ENCODE measurements at places on chromosomes 4 and X.

GRCh38 chrX:78643096-78643495 lies 16.0 kb downstream of the RTL3 start:
- DNase-seq, result no peak

DNA sequence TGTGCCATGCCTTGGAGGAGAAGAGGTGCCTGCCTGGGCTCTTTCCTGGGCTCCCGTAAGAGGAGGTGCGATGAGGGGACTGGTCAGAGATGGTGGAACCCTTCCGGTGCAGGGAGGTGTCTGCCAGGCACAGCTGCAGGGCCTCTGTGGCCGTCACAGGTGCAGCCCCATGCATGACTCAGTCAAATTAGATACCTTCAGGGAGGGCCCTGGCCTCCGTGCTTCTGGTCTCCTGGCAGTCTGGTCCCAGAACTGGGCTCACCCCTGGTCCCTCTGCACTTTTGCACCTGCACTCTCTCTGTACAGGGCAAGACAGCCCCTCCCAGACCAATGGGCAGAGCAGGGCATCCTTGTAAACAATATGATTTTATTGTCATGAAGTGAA lies 49.9 kb upstream of the LRPAP1 start:
- DNase-seq, result no peak

DNA sequence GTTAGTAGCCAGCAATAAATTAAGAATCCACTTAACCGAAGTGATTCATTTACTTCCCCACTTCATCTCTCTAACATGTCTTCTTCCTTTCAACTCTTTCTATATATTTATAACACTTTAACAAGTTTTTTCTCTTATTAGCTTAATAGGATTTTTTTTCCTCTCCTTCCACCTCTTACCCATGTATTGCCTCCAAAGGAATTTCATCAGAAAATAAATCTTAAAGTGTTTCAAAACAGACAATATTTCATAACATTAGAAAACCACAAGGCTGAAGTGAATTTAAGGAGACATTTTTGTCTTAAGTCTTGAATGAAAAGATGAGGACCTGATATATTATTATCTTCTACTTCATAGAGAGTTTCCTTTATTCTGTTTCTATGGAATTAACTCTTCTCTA lies 101.5 kb downstream of the PDGFC start:
- DNase-seq, result no peak

- no peak for DNase-seq
Measured at GRCh38 chr4:41787931-41788330, 39.4 kb upstream of the PHOX2B start.

DNA sequence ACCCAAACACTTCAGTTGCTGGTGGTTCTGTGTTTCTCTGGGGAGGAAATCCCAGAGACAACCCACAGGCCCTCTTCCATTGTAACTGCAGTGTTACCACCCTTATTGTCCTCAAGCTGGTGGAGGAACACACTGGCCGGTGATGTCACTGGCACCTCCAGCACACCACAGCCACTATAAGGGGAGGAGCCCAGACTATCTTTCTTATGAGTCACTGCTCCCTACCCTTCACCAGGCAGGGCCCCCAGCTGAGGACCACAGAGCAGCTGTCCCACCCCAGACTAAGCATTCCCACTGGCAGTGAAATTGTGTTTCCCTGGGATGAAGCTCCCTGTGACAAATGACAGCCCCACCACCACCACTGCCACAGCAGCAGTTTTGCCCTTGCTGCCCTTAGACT lies 171.8 kb upstream of the FGF16 start:
- DNase-seq, result no peak

DNA sequence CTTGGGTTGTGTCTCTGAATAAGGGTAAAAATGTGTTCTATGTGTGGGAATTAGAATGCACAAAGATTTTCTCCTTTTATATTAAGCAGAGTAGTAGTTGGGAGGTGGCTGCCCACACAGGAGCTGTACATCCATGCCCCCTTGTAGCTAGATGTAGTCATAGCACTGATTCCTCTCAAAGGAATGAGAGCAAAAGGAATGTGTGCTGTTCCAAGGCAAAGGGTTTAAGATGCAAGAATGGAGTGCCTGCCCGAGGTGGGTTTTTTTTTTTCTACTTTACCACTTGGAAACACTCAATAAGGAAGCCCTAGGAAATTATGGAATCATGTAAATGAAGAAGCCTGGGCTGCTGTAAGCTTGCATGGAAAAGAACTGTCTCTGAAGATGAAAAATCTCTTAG lies 2183.2 kb upstream of the AGA start:
- DNase-seq, result no peak

DNA sequence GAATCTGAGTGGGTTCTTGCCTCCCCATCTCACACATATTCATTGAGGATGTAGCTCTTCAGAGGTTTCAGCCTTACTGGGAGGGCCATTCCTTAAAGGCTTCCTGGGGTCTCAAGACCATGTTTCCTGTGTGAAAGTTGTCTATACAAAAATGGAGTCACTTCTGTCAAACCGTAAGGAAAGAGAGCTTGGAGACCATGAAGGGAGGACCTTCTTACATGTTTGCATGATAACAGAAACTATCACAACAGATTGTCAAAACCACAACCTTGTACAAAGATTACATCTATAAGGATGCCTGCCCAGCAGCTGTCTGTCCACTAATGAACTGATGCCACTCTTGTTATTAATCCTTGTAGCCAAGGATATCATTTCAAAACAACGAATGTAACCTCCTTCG lies 139.3 kb downstream of the PDE5A start:
- no peak for DNase-seq

DNA sequence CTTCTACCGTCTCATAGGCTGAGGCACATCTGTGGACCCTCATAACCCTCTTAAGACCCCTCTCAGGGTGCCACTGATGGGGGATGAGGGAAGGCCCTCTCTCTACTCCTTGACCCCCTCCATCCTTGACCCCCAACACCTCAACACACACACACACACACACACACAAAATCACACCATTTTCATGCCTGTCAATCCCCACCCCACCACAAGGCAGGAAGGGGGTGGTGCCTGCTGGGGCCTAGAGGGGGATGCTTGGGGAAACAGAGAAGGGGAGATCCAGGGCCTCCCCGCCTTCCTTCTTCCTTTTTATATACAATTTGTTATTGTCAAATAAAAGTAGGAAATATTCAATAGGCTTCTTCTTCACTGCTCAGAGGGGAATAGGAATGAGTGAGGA lies 1.2 kb upstream of the EBP start:
- DNase-seq, result no peak

GRCh38 chr4:174138616-174139015 lies 144.9 kb downstream of the FBXO8 start:
- DNase-seq, result no peak

DNA sequence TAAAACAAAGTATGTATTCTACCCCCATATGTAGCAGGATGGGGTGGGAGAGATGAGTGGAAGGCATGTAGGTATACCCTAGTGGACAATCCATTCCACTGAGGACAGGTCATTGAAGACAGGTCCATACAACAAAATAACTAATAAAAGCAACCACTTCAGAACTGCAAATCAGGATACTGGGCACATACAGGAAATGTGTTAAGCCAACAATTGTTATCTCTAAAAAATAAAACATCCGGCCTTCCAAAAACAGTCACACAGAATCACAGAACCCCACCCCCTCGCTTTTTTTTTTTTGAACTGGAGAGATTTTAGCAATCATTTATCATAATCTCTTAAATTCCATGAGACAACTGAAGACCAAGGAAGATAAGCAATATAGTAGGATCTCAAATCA lies 112.9 kb downstream of the FRYL start:
- no peak for DNase-seq

DNA sequence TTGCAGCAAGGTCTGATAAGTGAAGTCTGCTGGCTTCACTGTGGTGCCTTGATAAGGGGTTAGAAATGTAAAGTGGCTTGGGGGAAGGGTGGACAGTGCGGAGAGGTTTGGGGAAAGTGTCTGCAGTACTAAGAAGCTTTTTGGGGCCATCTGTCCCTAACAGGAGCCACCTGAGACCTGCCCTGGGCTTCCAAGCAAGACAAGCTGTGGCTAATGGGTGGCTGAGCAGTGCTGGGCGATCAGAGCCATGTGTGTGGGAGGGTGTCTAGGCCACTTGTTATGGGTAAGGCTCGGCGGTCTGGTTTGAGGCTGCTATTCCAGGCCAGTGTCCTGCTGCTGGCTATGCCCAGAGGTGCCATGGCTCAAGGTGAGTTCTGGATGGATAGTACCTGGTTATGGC lies 185.4 kb upstream of the MTMR8 start:
- DNase-seq, result no peak

Data from HT-29 (cell line).